MG63 (cell line): ENCODE measurements at places on chromosomes 3 and 15. TPM values are rescaled to one million over a fixed set of nuclear protein-coding genes. Genes with fewer than 3 reads are reported as not detected.
A peak's percentile ranks its signal among the peaks of the same experiment; 100 is the strongest.

- DNase-seq, result no peak
Observed at GRCh38 chr3:99970198-99970597, 144.1 kb downstream of the FILIP1L start.

GRCh38 chr3:140597792-140598191 lies 80.1 kb upstream of the TRIM42 start:
- DNase-seq, result no peak

- DNase-seq, result no peak
Observed at GRCh38 chr15:90819850-90820249, 48.5 kb upstream of the FURIN start.

- peak; percentile 17 for DNase-seq
Observed at GRCh38 chr3:55721716-55722484, 234.8 kb upstream of the WNT5A start.

- DNase-seq, result no peak
Observed at GRCh38 chr15:56869573-56869972, 48.9 kb upstream of the TCF12 start.

DNA sequence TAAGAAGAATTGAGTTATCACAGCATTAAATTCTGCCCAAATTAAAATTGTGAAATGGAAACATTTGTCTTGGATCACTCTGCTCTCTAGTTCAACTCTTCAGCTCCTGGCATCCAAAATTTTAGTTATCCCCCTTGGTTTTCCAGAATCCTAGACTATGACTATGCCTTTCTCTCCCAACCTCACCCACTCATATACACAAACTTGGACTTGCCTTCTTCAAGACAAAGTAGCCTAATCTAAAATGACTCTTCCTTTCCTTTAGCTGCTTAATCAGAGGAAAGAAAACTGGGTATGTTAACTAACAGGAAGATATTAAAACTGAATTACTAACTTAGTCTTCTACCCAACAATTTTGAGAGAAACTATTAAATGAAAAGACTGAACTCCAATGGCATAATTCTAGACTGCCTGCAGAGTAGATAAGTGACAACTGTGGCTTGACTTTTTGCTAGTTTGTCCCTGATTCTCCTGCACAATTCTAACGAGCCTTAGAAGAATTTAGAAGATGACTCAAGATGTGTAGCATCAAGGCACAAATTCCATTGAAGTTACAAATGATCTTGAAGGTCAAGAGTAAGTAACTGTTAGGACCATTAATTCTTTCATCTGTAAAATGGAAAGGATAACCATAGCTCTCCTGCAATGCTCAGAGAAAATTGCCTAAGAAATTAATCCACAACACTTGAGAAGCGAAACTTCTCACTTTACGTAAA lies 5.2 kb upstream of the GOLIM4 start:
- DNase-seq, result no peak

DNA sequence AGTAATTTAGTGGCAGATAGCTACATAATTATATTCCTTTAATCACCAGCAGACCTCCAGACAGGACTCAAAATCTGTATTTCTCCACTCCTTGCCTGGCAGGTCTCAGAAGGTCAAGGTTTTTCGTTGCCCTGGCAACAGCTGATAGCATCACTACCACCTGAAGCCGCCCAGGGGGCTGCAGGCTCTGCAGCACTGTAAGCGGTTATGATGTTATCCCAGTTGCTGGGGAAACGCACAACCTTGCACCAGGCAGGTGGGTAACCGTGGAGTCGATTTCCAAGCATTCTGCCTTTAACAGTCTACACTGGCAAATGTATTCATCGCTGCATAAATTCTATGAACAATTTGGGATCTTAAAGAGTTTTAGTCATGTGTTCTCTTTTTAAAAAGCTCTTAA lies 756.3 kb downstream of the NTRK3 start:
- no peak for DNase-seq

- no peak for DNase-seq
Observed at GRCh38 chr3:23915537-23916108, 1.2 kb downstream of the NKIRAS1 start.

DNA sequence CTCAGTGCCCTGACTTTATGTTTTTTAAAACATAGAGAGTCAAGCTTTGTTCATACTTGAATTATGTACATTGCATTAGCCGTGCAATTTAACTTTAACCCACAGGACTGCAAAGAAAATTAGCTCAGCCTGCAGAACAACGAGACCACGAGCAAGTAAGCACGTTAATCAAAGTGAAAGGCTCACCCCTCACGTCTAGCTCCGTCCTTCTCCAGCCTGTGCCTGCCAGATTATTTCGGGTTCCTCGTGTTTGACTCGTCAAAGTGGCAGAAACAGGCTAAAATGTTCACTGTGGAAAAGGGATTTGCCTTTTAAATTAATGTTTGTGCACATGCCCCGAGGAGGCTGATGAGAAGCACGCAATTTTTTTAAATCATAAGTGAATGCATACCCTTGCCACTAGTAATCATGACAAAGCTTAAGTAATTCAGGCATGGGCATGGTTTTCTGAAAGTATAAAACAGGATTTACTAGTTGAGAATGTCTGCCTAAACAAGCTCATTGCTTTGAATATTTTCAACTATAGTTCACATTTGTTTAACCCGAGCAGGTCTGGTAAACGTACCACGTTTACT lies 15.3 kb downstream of the ZBTB38 start:
- peak; percentile 23 for DNase-seq

DNA sequence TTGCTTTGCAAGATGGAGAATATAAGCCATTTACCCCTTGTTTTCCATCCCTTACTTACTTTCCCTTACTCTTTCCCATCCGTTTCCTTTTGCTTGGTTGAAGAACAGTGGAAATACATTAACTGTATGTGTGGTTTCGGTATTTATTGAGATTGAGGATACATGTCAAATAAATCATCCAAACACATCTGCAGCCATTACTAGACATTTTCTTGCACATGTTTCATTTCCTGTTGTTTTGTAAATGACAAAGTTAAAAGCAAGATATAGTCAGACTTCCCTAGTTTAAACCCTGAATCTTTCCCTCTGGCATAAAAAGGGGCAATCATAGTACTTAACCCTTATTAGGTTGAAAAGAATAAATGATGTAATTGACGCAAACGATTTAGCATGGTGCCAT lies 82.1 kb upstream of the BCHE start:
- DNase-seq, result no peak

DNA sequence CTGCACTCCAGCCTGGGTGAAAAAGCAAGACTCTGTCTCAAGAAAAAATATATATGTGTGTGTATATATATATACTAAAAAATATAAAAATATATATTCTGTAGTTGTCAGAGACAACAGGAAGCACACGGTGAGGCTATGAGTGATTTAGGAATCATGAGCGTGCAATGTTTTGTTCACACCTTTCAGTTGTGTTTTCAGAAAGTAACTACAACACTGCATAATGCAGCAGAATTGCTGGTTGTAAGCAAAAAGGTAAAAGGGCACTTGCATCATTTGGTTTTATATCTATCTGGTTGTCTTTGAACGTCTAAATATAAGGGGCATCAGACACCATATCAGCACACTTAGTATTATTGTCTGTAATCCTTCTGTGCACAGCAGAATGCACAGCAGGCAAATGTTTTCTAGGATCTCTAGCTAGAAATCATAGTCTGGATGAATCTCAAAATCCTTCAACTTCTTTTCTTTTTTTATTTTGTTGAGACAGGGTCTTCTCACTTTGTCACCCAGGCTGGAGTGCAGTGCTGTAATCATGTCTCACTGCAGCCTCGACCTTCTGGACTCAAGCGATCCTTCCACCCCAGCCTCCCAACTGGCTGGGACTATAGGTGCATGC lies 44.8 kb downstream of the CCR3 start:
- no peak for DNase-seq

- peak; percentile 18 for DNase-seq
Observed at GRCh38 chr15:25862472-25863110, 536 bp downstream of the ATP10A start.

GRCh38 chr3:24550588-24550987 lies 55.9 kb upstream of the THRB start:
- no peak for DNase-seq

GRCh38 chr15:66404532-66404931 lies 17.8 kb downstream of the MAP2K1 start:
- DNase-seq, result no peak

DNA sequence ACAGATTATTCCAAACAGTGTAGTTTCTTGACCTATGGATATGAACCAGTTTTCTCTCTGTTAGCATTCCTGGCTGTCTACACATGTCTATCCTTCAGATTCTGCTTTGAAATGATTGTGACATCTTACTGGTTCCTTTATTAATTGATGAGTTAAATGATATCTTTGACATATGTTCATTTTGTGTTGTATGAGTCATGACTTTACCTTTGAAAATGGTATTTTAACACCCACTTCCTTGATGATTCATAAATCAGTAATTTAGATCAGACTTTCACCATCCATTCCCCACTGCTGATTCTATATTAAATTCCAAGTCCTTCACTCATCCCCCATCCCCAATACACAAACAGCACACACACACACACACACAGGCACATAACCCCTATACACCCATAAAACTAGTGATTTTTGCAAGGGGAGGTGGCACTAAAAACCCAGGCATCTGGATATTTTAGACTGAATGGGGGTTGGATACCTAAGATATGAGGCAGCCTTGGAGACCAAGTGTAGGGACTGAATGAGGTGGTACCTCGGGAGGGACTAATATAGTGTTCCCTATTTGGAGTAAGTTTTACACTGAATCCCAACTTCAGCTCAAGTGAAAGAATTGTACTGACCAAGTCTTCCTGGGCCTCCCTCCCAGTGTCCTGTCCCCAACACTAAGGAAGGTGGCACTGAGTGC lies 9.7 kb downstream of the CCK start:
- DNase-seq, result no peak

The CCR3 gene
- not detected in 2 replicates for total RNA-seq

The OXNAD1 gene
- 8.8 and 13.0 TPM in 2 replicates for total RNA-seq

The SEMA5B gene
- total RNA-seq, result not detected in 2 replicates

The ANKRD34C gene
- total RNA-seq, result not detected in 2 replicates
